ENCODE measurements at places on chromosomes 4 and X. TPM values are rescaled to one million over a fixed set of nuclear protein-coding genes. Genes with fewer than 3 reads are reported as not detected.

The GUCY1B1 gene
- 0.39 TPM for total RNA-seq

The ABCG2 gene
- 0.20 TPM for total RNA-seq

- no peak for DNase-seq
Measured at GRCh38 chrX:154399527-154400368, 1.6 kb downstream of the RPL10 start.

DNA sequence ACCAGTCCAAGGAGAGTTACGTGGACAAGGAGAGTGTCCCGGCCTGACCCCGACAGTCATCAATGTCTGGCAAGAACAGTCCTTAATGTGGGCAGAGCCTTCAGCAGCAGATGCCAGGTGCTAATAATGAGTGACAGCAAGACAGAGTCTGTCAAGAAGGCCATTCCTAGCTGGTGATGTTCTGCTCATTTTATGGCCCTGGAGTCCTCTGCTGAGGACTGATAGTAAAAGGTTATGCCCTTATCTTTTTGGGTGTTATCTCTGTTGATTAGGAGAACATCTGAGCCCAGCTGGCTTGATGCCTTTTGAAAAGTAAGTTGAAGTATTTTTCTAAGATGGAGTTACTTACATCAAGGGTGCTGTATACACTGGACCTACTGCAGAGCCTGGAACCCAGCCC lies 67.3 kb downstream of the SLC34A2 start:
- no peak for DNase-seq

DNA sequence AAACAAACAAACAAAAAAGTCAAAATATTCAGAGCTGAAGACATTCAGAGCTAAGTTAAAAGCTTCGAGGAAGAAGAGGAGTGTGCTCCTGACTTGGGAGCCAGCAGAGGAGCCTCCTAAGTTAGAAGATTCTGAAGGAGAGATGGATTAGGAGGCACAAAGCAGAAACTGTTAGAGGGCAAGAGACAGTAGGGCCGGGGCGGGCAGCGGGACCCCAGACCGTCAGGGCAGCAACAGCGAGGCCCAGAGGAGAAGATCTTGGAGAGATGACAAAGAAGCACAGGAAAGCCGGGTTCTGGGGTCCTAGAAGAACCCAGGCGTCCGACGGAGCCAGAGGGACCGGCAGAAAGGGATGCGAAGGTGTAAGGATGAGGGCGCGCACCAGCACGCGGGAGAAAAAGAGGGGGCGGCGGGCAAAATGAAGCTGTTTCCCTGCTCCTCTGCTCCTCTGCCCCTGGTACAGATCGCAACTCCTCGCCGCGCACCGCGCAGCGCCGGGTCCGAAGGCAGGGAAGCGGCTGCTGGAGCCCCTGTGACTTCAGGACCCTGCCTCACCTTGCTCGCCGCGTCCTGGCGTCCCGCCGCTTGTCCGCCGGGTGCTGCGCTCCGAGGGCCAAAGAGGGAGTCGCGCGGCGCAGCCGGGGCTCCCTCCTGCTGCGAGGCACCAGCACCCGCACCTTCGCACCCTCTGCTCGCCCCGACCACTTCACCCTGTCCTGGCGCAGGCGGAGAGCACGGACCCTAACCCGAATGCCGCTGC lies 477 bp downstream of the KLHL13 start:
- no peak for DNase-seq

The EREG gene
- not detected for total RNA-seq

The TENM3 gene
- not detected for total RNA-seq

DNA sequence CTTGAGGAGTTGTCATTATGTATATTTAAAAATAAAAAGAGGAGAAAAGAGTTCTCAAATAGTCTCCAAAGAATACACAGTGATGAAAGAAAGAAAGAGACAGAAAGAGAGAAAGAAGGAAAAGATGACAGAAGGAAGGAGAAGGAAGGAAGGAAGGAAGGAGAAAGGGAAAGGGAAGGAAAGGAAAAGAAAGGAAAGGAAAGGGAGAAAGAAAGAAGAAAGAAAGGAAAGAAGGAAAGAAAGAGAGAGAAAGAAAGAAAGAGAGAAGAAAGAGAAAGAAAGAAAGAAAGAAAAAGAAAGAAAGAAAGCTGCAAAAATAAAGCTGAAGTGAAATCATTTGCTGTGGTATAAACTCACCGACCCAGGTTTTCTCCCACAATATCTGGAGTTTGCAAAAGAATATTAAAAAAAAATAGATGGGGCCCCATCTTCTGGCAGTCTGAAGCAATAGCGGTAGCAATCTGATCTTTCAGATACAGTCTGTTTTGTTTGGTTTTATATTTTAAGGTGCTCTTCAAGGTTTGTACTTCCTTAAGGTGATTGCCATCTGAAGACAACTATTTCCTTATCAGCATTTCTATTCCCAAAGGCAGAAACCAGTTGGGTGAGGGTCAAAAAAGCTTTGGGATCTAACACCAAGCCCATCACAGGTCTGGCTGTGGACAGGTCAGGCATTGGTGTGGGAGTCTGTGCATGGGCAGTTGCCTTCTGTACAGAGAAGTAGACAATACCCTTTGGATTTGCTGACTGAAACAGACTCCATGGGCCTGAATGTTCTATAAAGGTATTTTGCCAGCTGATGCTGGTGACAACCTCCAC lies 160.4 kb downstream of the CPEB2 start:
- DNase-seq = no peak

The SLC25A4 gene
- total RNA-seq = 8.9 TPM

The ARX gene
- not detected for total RNA-seq

GRCh38 chr4:73597594-73597993 lies 22.6 kb downstream of the RASSF6 start:
- DNase-seq = no peak

DNA sequence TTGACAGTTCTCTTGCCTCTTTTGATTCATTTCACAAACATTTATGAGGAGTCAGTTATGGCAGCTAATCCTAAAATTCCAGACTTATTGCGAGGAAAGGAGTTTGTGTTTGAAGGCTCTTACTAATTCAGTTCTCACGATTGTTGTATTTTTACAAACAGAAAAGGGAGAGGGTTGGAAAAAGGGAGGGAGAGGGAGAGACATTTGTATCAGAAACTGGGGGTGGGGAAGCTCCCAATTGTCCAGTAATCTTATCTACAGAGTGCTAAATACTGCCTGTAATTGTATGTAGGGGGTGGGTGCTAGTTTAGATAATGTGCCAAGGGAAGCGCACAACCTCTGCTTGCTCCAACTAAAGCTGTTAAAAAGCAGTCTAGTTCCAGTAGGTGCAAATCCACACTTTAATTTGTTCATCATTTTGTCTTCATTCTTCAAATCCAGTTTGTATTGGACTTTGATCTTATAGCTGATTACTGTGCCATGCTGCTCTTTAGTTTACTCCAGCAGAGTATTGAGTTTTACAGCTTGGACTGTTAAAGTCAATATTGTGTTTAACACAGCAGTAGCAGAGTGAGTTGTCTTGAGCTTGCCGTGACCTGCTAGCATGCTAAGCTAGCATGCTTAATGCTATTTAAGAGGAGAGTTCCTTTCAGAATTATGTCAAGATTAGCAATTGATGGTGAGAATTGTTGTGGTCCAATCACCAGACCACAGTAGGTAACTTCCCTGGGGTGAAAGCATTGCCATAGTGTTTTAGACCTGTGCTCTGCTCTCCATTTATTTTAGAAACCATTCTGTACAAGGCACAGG lies 13.9 kb downstream of the FNIP2 start:
- DNase-seq = no peak

GRCh38 chrX:106581856-106582255 lies 29.9 kb upstream of the RADX start:
- DNase-seq = no peak

DNA sequence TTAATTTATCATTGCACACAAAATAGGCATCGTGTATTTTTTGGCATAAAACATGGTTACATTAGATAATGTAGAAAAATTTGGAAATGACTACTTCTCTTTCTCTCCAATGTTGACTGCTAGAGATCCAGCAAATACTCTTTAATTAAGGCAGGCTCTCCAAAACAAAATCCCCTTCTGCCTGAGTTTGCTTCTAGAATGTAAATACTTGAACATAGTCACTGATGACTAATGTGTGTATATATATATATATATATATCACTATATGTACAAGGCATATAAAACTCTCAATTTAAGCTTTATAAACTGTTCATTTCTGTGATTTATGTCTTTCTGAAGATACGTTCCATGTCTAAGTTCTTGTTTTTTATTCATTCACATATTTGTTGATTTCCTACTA lies 67.2 kb upstream of the CAMK2D start:
- no peak for DNase-seq

DNA sequence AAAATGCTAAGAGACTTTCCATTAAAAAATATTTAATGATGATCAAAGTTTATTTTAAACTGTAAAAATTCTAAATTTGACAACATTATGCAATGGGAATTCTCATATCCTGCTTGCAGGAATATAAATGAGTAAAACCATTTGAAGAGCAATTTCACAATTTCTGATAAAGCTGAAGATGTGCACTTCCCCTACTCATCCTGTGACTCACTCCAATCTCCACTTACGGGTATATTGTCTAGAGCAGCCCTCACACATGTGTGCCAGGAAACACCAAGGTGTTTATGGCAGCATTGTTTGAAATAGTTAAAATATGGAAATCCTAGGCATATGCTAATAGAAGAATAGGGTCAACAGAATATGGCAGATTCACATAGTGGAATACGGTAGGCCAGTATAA lies 158.4 kb downstream of the PDHA2 start:
- no peak for DNase-seq
